ENCODE measurements at places on chromosomes 1 and 21.

- DNase-seq, result no peak
Measured at GRCh38 chr21:39654951-39655350, 42.2 kb downstream of the B3GALT5 start.

- no peak for DNase-seq
Measured at GRCh38 chr1:112754116-112754628, 39.0 kb upstream of the PPM1J start.

GRCh38 chr1:31441073-31441472 is 28.1 kb downstream of the SERINC2 start:
- no peak for DNase-seq

DNA sequence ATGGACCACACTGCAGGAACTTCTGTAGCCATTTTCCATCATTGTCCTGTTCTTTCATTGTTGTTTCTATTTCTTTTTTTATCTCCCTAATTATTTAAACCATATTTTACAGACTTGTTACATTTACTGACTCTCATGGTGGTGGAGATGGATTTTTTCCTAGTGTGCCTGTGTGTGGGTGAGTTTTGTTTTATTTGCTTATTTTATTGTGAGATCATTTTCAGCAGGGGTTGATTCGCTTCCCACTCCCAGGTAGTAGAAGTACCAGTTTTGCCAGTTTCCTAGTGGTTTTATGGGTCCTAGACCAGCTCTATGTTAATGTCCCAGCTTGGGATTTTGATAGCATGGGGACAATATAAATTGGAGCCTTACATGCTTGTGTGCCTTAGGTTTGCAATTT is 80.0 kb upstream of the BACH1 start:
- no peak for DNase-seq

DNA sequence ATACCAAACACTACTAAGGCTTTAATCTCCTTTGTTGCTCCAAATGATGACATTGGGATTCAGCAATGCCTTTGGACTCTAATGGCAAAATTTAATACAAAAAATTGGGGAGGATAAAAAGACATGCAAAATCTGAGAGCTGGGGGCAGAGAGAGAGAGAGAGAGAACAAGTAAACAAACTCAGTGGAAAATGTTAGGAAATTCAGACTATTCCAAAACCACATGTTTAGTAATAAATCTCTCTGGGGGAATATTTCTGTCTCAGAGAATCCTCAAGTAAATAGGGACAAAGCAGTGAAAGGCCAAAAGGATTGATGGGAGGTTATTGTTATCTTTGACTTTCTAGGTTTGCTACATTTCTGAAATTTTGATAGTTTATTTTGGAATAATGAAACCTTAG is 65.7 kb downstream of the PLA2G4A start:
- DNase-seq, result no peak

GRCh38 chr21:26096494-26097371 is 73.8 kb downstream of the APP start:
- DNase-seq, result no peak

- peak; percentile 84 for DNase-seq
Measured at GRCh38 chr1:192805832-192806323, 3.0 kb upstream of the RGS2 start.

DNA sequence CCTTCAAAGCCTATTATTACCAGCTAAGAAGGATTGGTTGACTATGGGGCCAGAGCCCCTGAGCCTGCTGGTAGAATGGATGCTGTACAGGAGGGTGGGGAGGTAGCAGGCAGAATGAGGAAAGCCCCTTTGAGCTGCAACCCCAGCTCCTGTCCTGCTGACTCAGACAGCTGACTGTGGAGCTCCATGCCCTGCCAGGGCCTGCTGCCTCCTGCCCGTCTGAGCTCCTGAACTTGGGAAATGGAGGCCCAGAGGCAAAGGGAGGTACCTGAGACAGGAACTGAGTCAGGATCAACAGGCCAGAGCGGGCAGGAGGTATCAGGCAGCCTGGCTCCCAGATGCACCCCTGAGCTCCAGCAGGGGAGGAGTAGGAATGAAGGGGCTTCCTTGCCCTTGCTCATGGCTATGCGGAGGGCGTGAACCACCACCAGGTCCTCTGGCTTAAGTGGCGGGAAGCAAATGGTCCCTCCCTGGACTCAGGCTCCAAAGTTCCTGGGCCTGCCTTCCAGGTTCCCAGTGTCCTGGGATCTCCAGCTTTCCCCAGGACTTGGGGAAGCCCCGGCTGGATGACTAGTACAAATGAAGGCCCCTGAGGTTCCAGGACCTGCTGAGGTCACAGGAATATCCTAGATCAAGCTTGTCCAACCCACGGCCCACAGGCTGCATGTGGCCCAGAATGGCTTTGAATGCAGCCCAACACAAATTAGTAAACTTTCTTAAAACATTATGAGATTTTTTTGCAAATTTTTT is 3.9 kb upstream of the SFN start:
- DNase-seq, result no peak

- DNase-seq, result no peak
Measured at GRCh38 chr1:167185974-167186657, 34.6 kb upstream of the POU2F1 start.

GRCh38 chr1:2330519-2331199 is 60.7 kb downstream of the MORN1 start:
- no peak for DNase-seq

DNA sequence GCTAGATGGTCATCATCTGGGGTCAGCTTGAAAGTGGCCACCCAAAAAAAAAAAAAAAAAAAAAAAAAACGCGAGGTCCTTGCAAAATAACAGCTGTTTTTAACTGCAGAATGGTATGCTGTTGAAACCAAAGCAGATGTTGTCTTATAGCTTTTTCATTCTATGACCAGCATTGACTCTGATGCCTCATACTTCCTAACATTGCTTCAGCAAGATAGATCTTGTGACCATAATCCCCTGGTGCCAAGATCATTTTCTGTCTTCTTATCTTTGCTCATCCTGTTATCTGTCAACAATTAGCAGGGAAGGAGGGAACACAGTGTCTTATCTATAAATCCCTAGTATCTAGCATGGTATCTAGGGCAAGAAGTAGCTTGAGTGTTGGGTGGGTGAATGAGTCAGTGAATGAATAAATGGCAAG is 181.5 kb downstream of the PLPP3 start:
- DNase-seq, result no peak

GRCh38 chr1:198056255-198056654 is 100.5 kb upstream of the NEK7 start:
- no peak for DNase-seq

DNA sequence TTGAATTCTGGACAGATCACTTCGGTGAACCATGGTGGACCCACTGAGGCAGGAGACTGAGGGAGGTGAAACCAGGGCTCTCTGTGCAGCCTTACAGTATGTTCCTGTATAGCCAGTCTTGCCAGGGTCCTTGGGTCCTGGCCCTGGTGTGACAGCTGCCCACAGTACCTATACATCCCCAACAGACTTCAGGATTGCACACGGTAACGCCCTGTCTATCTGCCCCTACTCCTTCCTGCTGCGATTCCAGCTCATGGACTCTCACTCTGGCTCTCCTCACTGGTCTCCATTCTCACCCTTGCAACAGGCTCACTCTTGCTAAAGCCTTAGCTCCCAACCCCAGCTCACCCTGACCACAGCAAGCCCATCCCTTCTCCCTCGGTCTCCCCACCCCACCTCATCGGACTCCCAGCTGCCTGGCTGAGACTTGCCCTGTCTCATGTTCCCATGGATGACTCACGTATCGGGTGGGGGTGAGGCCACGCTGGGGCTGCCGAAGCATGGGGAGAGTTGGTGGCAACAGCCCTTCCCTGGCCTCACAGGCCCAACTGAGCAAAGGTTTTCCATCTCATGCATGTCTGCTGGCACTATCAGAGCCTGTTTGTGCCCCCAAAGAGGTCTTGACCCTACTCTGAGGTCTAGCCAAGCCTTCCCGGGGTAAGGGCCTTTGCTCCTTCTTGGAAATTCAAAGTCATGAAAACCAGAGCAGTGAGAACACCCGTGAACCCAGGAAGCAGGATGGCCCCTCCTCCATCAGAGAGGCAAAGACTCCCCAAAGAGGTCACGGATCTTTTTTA is 7.1 kb downstream of the PHLDA3 start:
- no peak for DNase-seq

DNA sequence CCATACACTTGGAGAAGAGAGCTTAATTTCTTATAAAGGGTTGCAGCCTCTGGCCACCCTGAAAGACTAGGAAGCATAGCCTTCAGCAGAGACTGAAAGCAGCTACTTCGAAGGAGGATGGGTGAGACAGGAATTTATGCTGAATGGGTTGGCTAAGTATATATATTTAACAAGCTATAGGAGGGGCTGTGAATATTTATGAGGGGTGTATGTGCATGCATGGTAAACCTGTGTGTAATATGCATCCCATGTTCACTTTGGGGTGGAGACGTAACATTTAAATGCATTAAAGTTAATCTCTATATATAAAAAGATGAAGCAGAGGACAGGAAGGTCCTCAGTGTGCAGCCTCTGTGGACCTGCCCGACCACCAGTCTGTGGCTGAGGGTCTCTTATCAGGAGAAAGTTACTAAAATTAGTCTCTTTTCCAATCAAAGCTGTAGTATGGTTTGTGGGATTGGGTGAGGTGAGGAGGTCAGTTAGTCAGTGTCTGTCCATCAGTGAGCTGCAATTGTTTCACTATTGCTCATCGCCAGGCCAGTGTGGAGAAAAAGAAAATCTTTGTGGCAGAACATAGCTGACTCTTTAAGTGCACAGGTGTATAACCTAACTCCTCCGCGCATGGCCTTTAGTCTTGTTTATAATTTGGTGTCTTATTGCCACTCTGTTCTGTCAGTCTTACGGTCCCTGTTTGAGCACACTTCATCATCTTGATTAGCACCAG is 35.4 kb upstream of the DSCAM start:
- DNase-seq, result no peak

- DNase-seq, result no peak
Measured at GRCh38 chr1:226648421-226648820, 90.7 kb downstream of the ITPKB start.

DNA sequence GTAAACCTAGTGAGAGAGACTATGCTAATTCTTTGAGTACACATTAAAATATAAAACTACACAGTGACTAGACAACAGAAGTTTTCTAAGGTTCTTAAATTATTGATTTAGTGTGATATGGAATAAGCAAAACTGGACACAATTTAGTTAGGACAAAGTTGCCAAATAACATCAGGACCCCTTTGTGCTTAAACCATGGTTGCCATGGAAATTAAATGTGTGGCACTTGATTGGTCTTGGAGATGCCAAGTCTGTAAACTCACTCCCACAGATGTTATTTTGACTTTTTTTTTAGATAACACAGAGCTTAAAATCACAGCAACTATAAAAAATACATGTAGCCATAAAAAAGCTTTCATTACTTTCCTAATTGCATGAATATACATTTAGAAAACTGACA is 234.6 kb downstream of the BRINP3 start:
- no peak for DNase-seq

GRCh38 chr1:109425391-109426280 is 612 bp downstream of the PSMA5 start:
- DNase-seq, result no peak

DNA sequence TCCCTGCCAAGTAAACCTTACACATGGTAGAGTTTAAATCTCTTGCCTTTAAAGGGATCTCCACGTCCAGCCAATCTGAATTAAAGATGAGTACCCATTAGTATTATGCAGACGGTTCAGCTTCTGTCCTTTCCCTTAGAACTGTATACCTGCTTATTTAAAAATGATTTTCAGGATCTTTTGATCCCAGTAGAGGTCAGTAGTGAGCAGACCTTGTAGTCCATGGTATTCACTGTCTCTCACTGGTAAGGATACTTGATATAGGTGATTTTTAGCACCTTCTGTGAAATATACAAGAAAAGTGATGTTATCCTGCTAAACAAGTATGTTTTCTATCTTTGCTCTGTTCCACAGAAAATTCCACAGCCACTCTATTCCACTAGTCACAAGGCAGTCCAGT is 1211.6 kb upstream of the ADGRL4 start:
- DNase-seq, result peak; percentile 44

DNA sequence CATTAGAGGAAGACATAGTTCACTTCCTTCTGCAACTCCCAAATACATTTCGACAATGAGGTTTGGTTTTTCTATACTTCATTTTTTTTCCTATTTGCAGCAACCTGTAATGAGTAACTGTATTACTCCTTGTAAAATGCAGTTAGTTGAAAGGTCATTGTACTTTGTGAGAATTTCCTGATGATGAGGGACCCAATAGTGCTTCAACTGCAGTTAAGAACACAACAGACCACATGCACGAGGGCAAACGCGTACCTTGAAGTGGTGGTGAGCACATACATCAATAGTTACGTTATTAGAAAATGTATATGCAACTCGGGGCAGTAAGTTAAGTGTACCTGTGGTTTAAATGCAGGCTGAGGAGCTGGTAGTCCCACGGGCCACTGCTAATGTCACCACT is 171.8 kb downstream of the GABPA start:
- DNase-seq, result no peak

- no peak for DNase-seq
Measured at GRCh38 chr1:205637854-205638468, 6.2 kb upstream of the ELK4 start.

DNA sequence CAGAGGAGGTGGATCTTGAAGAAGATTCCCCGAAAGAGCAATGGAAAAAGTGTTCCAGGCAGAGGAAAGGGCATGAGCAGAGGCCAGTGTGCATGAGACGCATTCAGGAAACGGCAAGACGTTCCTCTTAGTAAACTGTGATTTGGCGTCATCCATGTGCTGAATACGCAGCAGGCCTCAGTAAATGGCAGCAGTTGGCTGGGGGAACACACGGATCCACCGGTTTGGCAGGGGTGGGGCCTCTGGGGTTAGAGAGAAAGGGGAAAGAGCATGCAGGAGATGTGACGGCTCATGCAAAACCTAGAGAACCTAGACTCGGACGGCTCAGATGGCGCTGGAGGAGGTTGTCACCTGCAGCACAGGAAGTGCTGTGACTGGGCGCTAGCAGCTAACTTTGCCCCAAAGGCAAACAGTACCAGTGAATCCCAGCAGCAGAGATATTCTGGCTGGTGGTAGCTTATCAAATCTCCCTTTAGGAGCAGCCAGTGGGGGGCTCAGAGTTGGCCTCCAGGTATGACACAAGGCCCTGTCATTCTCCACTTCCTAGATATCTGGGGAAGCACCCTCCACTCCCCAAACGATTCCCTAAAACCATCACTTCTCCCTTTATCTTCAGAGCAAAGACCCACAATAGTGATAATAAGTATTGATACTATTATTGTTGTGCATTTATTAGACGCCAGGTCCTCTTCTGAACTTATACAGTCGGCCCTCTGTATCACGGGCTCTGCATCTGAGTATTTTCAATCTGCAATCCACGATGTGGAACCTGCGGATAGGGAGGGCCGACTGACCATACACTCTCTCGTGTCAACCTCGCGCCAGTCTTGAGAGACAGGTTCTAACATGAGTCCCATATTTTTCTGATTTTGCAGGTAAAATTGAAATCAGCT is 7.6 kb downstream of the LAPTM5 start:
- DNase-seq, result no peak
